H54 (cell line): ENCODE measurements at places on chromosomes 5 and 9.

DNA sequence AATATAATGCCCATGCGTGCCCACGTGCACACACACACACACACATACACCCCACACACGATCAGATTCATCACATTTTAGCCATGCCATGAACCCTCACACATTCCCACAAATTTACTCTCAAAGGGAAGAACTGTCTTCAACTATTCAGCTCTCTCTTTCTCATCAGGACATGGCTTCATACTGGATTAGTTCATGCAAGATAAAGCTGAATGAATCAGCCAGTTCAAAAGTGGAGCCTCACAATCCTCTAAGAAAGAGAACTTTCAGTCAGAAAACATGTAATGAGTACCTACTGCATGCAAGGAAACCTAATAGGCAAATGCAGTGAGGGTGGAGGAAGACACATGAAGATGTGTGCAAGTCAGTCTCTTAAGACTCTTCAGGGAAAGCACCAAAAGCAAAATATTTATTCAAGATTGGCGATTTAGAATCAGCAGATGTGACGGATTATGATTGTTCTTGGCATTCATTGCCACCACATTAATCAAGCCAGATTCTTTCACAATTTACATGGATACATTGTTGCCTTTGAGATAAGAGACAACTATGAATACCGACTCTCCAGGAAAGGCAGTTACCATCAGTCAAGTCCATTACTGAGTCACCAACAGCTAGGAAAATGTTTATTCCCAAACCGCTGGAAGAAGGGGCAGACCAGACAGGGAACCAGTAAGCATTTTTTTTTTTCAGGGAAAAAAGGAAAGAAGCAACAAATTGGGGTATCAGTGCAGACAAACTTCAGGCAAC is 30.3 kb upstream of the PUM3 start:
- no peak for DNase-seq

DNA sequence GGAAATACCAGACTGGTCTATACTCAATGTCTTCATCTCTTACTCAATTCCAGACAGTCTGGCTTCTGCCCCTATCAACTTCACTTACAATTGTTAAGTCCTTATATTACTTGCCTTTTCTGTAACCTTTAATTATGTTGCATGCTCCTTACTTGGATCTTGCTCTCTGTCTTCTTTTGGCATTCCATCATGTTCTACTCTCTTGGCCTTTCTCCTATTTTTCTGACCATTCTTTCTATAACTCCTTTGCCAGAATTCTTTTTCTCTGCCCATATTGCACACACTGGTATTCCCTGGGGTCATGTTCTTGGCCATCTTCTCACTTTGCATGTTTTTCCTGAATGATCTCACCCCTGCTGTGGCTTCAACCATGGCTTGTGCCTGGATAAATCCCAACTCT is 209.8 kb upstream of the ZNF462 start:
- no peak for DNase-seq

- DNase-seq = no peak
These were observed 219.7 kb downstream of the TRPM3 start for GRCh38 chr9:70901746-70902145.

GRCh38 chr9:113556877-113557593 is 93.5 kb downstream of the RGS3 start:
- no peak for DNase-seq

GRCh38 chr9:91301161-91301560 is 60.6 kb downstream of the AUH start:
- no peak for DNase-seq

DNA sequence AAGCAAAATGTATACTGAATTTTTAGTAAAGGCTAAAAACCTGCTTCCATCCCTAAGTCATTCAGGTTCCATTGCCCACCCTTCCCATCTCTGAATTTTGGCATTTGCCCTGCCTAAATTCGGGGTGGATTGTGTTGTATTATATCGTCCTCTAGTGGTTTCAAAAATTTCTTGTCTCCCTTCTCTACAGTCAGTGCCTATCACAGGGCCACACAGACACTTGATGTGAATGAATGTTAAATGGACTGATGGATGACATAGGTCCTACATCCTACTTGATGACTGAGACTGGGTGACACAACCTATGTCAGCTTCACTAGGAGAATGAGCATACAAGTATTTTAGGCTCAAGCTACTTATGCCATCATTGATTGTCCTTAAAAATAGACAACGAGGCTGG is 45.6 kb upstream of the SLC30A5 start:
- DNase-seq = no peak

GRCh38 chr5:11622785-11623184 is 281.5 kb downstream of the CTNND2 start:
- no peak for DNase-seq

DNA sequence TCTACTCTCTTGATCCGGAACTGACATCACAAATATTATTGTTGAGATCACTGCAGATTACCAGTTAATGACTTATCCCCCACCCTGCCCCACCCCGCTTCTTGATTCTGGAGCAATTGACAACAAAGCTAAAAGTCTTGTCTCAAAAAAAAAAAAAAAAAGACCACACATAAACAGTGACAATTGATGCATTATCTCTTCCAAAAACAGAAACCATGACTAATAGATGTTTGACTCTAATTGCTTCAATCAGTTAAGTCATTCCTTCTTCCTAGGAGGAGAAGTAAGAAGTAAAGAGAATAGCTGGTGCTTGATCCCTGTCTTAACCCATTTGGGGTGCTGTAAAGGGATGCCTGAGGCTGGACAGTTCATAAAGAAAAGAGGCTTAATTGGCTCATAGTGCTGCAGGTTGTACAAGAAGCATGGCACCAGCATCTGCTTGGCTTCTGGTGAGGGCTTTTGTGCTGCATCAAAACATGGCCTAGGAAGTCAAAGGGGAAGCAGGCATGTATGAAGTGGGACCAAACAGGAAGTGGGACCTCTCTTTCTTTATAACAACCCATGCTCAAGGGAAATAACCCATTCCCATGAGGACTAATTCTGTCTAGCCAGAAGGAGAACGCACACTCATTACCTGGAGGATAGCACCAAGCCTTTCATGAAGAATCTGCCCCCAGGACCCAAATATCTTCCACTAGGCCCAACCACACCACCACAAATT is 158.7 kb downstream of the TMEM167A start:
- no peak for DNase-seq

DNA sequence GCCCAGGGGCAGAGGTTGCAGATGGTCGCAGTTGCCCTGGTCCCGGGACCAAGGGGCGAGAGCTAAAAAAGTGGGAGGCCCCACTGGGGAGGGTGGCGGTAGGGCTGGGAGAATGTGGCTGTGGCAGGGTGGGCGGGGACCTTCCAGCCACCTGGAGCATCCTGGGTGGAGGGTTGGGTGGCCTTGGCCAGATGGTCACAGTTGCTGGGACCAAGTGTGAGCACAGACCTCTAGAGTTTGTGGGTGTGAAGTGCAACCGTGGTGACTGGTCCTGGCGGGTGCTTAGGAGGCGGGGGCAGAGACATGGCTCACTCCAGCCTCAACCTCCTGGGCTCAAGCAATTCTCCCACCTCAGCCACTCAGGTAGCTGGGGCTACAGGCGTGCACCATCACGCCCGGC is 5.7 kb upstream of the TRAF2 start:
- DNase-seq = no peak

DNA sequence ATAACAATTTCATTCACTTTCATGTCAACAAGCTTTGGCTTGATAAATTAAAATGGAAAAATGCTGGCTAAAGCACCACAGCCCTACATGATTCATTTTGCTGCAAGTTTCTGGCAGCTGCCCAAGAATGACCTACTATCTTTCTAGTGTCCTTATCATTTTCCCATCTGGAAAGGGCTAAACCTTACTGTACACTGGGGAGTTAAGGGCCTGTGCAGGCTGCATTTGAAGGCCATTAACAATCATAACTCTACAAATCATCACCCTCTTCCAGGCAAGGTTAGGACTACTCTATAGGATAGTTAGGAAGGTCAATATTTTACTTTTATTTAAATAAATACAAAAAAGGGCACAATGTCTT is 579.7 kb upstream of the ZNF608 start:
- peak; percentile 17 for DNase-seq

DNA sequence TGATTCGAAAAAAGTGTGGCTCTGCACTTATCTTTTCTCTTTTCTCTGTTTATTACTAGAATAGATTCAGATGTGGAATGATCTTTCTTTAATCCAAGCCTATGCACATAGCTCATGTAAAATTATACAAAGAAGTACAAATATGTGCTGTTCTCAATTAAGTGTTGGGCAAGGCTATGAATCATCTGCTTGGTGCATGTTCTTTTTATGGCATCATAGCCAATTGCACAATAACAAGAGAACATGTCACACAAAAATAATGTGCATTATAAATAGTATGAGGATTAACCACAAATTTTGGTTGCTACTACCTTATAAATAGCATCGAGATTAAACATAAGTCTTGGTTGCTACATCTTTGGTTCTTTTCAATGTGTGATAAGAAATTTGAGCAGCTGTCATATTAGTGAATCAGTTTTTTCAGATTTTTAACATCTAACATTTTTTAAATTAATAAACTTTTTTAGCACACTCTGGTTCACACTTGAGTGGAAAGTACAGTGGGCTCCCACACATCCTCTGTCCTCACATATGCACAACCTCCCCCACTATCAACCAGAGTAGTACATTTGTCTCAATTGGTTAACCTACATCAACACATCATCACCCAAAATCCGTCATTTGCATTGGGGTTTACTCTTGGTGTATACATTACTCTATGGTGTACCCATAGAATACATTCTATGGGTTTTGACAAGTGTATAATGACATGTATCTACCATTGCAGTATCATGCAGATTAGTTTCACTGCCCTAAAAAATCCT is 6.8 kb upstream of the RECK start:
- DNase-seq = no peak

DNA sequence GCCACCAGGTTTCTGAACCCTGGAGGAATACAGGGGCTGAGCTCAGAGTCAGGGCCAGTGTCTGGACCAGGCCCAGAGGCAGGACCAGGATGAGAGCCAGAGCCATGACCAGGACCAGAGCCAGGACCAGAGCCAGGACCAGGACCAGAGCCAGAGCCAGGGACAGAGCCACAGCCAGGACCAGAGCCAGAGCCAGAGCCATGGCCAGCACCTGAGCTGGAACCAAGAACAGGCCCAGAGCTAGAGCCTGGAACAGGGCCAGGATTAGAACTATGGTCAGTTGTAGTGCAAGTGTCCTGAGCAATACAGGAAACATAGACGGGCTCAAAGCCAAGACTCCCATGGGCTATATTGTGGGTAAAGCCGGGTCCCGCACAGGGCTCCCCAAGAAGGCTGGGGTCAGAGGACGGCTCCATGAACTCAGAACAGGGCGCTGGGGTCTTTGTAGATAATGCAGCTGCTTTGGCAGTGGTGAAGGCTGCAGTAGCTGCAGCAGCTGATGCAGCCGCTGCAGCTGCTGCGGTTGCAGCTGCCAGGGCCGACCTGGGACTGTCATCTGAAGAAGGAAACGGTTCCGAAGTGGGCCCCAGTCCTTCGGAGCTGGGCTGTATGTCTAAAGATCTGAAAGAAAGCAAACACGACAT is 559 bp downstream of the SPAG8 start:
- no peak for DNase-seq

DNA sequence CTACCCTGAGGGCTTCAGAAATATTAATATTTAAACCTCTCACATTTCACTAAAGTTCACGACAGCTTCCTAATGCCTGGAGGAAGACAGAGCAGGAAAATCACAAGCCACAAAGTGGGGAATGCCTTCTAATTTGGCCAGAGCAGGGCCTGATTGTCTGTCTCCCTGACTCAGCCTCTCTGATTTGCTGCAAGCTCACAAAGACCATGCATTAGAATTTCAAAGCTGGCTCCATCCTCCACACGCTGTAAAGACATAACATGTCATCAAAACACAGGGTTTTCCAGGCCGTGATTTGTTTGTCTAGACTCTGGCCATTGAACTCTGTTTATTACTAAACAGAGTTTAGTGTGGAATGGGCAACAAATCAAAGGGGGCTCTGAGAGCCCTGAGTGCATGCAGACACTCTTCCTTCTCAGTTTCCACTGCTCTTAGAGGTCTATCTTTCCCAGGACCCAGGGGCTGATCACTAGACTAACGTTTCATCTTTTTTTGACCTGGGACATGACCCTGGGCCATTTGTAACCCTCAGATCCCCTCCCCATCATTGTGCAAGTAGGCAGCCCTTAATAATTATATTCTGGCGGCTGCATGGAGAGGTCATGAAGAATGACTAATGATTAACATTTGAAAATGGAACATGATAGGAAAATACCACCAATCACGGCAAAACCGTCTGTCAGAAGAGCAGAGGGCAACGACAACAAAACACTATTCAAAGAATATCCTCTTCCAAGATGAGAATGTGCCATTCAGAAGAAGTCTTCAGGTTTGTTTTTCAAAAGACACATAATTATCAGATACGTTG is 140.2 kb downstream of the ENC1 start:
- DNase-seq = no peak

- no peak for DNase-seq
These were observed 115.8 kb upstream of the LIFR start for GRCh38 chr5:38672059-38672788.

DNA sequence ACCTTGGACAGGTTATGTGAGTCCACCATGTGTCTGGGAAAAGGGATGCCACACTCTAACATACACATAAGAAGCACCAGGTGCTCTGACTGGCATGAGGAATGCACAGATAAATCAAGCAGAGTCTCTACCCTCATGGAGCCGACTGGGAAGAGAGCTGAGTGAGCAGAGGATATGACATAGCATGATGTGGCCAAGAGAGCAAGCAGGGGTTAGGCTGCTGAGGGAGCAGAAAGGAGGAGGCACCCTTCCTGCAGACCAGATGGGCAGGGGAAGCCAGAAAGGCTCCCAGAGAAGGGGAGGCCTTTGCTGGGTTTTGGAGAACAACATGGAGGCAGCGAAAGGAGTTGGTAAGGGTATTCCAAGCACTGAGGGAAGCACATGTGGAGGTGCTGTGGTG is 223.1 kb downstream of the GNA14 start:
- DNase-seq = no peak

DNA sequence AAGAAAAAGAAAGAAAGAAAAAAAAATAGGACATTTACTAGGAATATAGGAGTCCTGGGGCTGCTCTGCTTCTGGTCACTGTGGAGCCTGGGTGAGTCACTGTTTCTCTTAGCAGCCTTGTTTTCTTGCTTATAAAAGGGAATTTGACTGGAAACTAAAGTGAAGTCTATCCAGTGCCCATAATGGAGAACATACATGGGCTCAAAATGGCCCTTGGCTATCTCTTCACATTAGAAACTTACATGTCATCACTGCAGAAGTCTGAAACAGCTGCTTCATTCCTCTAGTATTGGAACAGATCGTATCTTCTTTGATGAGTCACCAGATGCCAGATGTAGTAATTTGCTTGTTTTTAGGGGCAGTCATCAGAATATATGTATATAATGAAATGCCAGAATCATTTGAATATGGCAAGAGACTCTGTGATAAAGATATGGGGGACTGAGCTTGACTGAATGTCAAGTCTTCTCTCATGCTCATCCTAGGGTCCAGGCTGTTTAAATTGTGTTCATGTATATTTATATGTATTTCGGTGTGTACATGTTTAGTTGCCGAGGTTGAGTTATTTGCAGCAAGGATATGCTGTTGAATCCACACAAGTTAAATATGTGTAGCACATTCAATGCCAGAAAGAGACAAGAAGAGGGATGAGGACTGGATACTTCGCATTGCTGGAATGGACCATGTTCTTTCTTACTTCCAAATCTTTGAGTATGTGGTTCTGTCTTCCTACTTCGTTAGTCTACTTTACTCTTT is 56.7 kb downstream of the SGCD start:
- no peak for DNase-seq
